NCI-H69 (cell line): ENCODE measurements at places on chromosomes 1 and 21.

DNA sequence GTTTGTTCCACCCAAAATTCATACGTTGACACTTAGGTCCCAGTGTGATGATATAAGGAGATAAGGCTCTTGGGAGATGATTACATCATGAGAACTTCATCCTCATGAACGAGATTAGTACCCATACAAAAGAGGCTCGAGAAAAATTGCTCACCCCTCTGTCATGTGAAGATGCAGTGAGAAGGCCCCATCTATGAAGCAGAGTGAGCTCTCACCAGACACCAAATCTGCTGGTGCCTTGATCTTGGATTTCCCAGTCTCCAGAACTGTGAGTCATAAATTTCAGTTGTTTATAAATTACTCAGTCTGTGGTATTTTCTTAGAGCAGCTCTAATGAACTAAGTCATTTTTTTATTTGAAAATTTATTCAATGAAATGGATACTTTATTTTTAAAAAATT is 42.6 kb upstream of the USP25 start:
- DNase-seq: no peak

GRCh38 chr1:53197291-53198200 is 922 bp downstream of the CPT2 start:
- no peak for DNase-seq

- peak; percentile 60 for DNase-seq
These were observed 954 bp downstream of the RSBN1 start for GRCh38 chr1:113811156-113811887.

GRCh38 chr1:219917851-219918466 is 10.4 kb downstream of the SLC30A10 start:
- DNase-seq: peak; percentile 40

- DNase-seq: no peak
These were observed 98.1 kb downstream of the RUNX1 start for GRCh38 chr21:34950980-34951379.

DNA sequence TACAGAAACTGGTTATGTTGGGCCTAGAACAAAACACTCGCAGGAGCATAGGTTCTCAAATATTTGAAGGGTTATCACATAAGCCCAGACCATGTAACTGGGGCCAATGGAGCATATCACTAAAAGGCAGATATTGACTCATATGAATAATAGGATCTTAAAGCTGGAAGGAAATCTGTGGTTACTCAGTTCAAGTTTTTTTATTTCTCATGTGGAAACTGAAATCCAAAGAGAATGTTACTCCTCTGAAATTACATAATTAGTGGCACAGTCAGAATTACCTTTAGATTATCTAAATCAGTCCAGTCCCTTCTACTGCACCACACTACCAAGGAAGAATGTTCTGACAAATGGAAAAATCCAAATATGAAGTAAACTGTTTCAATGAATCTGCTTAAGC is 12.0 kb downstream of the SLAMF8 start:
- DNase-seq: no peak

DNA sequence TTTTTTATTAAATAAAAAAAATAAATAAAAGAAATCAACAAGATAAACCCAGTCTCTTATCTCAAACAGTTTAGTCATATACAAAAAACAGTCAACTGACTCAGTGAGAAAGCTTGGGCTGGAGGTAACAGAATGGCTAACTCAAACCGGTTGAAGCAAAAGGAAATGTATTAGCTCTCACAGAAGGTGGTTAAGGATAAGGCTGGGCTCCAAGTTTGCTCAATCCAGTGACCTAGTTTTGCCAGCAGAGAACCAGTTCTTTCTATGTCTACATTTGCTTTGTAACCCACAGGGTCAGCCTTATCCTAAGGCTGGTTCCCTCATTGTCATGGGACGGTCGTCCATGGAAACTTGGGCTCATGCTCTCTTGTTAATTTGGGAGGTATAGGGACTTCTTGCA is 144.5 kb upstream of the L1TD1 start:
- DNase-seq: no peak

DNA sequence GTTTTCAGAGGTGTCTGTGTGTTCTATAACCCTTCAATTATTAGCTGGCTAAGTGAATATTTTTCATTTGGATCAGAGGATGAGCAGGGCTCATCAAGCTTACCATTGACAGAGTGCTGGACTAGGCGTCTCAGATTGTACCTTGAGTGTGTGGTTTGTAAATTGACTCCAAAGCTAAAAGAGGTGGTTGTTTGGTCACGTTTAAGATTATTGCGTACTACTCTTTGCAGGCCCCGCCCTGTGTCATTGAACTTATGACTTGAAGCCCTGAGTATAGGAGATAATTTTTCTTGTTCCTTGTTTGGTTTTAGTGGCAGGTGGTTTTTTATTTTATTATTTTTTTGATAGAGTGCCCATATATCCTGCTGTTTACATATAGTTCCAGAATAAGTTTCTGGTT is 17.7 kb downstream of the MRPS6 start:
- peak; percentile 61 for DNase-seq

GRCh38 chr1:20362856-20363255 is 72.2 kb downstream of the VWA5B1 start:
- no peak for DNase-seq

GRCh38 chr1:217333939-217334338 is 297.0 kb downstream of the GPATCH2 start:
- DNase-seq: peak; percentile 72

- peak; percentile 19 for DNase-seq
These were observed 163.0 kb downstream of the KAZN start for GRCh38 chr1:14761291-14762153.

DNA sequence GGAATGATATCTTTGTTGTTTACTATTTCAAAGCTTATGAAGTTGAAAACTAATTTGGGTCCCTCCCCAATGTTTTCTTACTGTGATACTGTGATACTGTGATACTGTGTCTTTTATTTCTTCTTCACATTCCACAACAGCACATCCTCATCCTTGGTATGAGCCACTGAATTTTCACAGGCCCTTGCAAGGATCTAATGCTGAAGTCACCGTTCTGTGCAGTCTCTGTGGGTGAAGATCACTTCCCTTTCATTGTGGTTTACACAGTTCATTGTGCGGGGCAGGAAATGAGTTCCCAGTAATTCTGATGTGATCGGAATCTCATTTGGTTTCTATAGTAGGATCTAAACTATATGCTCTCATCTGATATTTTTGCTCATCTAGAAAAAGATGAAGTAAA is 32.1 kb upstream of the PAXBP1 start:
- DNase-seq: no peak

GRCh38 chr1:159247266-159247665 is 42.6 kb downstream of the ACKR1 start:
- no peak for DNase-seq

DNA sequence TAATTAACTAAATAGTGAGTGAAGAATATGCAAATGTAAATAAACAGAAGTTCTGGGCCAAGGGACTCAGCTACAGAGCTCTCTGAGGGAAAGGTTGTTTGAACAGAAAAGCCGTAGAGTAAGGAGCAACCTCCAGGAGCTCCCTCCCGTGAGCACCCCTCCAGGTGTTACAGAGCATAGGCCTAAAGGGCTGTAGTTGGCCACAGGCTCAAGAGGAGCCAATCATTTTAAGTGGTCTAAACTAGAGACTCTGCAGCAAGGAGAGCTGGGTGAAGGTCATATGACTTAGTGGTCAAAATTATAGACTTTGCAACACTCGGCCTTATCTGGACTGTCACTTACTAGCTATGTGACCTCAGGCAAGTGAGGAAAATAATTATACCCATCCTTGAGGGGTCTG is 19.1 kb upstream of the RXRG start:
- DNase-seq: peak; percentile 88

DNA sequence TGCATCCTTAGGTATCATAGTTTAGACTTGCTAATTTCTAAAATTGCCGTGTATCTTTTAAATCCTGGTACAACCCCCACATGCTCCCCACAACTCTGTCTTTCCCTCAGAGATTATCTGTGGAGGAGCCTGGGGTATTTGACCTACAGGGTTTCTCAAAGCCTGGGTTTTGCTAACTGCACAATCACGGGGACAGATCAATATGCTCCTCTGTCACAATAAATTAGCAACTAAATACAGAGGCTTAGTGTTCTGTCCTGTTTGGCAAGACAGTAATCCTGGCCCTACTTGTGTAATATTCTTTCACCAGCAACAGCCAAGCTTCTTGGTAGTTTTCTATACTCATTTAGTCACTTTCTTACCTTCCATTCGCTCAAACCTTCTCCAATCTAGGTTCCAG is 8.5 kb downstream of the ECHDC2 start:
- no peak for DNase-seq

- peak; percentile 34 for DNase-seq
These were observed 16.1 kb upstream of the ATP1B1 start for GRCh38 chr1:169090308-169090899.

- no peak for DNase-seq
These were observed 92.6 kb downstream of the LPAR3 start for GRCh38 chr1:84800090-84801073.

DNA sequence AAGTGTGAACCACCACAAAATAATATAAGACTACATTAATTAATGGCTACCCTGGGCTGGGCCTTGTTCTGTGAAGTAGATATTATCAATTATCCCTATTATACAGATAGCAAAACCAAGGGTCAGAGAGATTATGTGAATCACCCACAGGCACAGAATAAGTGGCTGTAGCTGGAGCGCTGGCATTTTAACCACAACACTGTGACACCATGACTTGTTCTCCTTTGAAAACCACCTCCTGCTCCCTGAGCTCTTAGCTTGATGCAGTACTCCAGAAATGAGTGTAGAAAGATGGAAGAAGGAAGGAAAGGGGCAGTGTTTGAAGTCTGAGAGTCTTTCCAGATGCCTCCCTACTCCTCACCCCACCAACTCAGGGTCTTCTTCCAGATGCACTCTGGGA is 29.5 kb upstream of the JUN start:
- DNase-seq: no peak

- DNase-seq: peak; percentile 81
These were observed 23.0 kb downstream of the LRRC8B start for GRCh38 chr1:89547563-89548116.

DNA sequence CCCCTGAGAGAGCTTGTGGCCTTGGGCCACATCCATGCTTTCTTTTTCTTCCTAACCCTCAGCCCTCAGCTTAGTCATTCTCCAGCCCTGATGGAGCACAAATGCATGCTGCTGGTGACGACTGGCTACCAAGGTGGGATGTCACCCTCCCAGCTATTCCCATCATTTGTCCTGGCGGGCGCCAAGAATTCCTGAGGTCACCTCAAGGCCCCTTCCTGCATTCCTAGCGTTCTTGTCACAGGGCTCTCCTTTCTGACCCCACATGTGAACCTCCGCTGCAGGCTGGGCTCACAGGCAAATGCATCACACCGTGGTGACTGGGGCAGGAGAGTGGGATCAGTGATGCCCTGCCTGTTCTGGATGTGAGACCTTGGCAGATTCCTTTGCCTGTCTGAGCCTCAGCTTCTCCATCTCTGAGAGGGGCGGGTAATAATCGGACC is 53.4 kb upstream of the IFFO2 start:
- DNase-seq: no peak

- no peak for DNase-seq
These were observed 23.9 kb downstream of the SLC2A1 start for GRCh38 chr1:42934541-42935312.

DNA sequence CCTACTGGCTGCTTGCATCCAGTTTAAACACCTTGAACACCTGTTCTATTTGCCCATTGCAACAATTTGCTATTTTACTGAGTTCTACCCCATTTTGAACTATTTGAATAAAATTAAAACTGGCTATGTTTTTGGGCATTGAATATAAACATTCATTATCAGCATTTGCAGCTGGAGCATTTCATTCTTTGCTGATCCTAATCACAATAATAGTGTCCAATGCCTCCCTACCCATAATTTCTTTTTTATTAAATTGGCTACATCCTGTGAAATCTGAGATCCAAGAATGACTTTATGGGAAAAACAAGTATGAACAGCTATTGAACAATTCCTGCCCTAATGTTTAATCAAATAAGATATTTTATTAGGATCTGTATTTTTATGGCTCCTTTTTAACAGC is 447.9 kb downstream of the PLA2G4A start:
- DNase-seq: peak; percentile 60

DNA sequence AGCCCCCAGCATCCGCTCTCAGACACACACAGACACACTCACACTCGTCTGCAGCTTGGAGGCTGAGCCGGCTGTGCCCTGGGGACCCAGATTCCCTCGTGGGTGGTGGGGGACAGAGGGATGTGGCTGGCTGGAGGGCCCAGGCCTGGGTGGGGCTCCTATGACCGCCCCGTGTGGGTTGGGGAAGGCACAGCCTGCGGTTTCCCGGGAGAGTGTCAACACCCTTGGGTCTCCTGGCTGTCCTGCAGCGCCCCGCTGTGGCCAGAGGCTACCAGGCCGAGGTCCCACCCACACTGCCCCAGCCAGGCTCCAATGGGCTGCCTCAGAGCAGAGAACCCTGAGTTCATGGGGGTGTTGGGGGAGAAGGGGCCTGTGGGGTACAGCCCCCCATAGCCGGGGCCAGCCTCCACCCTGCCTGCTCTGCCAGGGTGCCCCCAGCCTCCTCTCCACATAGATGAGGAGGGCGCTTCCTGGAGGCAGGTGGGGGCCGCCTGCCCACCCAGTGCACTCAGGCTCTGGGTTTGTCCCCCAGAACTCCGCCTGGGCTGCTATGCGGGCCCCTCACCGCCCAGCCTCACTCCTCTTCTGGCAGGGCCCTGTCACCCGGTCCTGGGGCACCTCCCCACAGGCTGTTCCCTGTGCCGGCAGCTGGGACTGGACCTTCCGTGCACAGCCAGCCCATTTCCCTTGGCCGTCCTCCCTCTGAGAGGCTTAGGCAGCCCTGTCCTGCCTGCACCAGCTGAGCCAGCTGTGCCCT is at the start of gene TTC34:
Gene TTC34 (minus strand): TSS at position 159 of the 757 bp plus-strand sequence. CDS start 866 bp downstream, outside the sequence.
- peak; percentile 45 for DNase-seq

GRCh38 chr1:50132347-50132894 is 23.7 kb downstream of the ELAVL4 start:
- peak; percentile 82 for DNase-seq

- DNase-seq: peak; percentile 21
These were observed 182.9 kb downstream of the ZNF281 start for GRCh38 chr1:200226969-200227303.

GRCh38 chr1:72954943-72955342 is 672.6 kb upstream of the NEGR1 start:
- DNase-seq: no peak

DNA sequence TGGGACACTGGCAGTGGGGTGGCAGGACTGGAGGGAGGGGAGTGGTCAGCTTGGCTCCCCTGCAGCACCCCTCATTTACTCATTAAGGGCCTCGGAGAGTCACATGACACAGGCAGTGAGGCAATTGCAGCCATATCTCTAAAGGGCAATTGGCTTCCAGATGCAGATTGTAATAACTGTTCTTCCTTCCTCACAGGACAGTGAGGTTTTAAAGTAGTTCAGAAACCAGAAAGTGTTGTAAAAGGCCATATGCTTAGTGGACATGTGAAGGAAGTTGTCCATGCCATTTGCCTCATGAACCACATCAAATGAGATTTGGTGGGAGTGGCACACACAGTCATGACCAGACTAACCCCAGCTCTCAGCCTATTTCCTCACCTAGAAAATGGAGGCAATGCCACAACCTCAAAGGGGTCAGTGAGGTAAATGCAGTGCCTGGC is 11.1 kb downstream of the MTX1 start:
- DNase-seq: peak; percentile 66

GRCh38 chr1:158681606-158682005 is 4.9 kb downstream of the SPTA1 start:
- DNase-seq: no peak
